ENCODE measurements at places on chromosomes 1 and 21.
A peak's percentile ranks its signal among the peaks of the same experiment; 100 is the strongest.

DNA sequence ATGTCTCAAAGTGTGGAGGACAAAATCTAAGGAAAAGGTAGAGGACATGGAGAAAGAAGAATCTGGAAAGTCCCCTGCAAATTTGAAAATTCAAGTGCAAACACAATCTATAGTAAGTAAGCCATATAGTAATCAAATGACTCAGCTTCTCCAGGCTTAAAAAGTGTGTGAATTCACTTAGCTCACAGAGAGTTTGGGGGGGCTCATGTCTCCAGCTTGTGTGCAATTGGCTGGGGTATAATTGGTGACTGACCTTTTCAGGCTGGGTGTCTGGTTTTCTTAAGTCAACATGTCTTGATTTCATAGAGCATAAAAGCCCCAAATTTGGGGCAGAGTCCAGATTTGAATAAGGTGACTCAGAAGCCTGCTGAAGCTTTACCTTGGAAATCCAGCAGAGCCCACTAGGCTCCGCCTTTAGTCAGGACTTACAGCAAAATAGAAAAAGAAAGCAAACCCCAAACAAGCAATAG, 8.6 kb downstream of the CLDN14 start:
- no peak for DNase-seq

DNA sequence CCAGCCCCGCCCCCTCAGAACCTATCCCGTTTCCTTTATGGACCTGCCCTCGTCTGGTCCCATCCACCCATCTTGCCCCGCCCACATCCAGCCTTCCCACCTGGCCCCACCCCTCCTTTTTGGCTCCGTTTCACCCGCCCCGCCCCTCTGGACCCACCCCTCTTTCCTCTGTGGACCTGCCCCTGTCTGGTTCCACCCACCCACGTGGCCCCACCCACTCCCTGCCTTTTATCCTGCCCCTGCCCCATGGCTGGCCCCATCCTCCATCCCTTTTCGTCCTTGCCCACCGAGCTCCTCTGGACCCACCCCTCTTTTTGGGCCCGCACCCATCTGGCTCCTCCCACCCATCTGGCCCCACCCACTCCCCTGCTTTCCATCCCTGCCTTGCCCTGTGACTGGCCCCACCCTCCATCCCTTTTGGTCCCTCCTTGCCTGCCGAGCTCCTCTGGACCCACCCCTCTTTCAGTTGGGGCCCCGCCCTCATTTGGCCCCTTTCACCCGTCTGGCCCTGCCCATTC, 177.3 kb downstream of the CAMTA1 start:
- DNase-seq = no peak

GRCh38 chr1:37131281-37131680, 97.0 kb upstream of the GRIK3 start:
- DNase-seq = no peak

- no peak for DNase-seq
Observed at GRCh38 chr21:37458669-37459276, 92.2 kb downstream of the DYRK1A start.

- no peak for DNase-seq
Observed at GRCh38 chr21:37710546-37711285, 205.5 kb downstream of the KCNJ6 start.

DNA sequence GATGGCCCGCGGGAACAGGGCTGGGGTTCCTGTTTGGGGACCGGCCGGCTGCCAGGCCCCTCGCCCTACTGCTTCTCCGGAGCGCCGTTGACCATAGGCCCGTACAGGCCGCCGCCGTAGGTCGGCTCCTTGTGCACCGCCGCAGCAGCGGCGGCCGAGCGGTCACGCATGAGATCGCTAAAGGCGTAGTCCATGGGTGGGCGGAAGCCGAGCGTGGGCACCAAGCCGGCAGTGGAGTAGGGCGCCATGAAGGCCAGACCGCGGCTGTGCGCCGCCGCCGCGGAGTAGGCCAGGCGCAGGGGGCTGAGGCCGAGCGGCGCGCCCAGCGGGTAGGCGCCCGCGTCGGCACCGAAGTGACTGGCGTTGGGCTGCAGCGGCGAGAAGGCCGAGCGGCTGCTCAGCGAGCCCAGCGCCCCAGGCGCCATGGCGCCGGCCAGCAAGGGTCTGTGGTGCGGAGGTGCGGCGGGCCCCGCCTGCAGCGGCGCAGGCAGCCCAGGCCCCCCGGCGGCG, 4.6 kb downstream of the DMRTA2 start:
- DNase-seq = no peak

GRCh38 chr1:175734642-175735041, 8.8 kb downstream of the TNR start:
- no peak for DNase-seq

DNA sequence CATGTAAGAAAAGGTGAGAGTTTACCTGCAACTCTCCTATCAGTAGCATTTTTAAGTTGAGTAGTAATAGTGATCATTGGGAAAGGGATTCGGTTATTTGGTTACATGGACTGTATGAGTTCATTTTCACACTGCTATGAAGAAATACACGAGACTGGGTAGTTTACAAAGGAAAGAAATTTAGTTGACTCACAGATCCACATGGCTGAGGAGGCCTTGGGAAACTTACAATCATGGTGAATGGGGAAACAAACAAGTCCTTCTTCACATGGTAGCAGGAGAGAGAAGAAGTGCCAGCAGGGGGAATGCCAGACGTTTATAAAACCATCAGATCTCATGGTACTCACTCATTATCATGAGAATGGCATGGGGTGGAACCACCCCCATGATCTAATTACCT, 59.3 kb upstream of the FBXO28 start:
- DNase-seq = no peak

GRCh38 chr1:20028125-20028524, 41.9 kb upstream of the PLA2G5 start:
- no peak for DNase-seq

GRCh38 chr1:8947127-8947691, 1.5 kb downstream of the CA6 start:
- DNase-seq = no peak

- DNase-seq = no peak
Observed at GRCh38 chr1:64525116-64525686, 55.3 kb downstream of the CACHD1 start.

DNA sequence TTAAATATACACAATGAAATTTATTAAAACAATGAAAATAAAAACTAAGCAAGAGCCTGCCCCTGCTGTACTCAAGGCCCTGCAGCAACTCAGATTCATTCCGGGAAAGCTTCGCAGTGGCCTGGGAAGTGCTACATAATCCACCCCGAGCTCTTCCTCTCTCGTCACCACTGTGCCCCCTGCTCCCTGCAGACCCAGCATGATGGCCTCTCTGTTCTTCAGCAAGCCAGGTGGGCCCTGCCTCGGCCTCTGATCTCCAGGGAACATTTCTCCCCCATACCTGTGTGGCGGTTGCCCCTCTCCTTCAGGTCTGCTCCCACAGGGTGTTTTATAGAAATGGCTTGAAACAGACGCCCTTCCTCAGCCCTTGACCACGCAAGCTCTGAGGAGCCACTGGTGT, 10.6 kb downstream of the RNF187 start:
- DNase-seq = no peak

DNA sequence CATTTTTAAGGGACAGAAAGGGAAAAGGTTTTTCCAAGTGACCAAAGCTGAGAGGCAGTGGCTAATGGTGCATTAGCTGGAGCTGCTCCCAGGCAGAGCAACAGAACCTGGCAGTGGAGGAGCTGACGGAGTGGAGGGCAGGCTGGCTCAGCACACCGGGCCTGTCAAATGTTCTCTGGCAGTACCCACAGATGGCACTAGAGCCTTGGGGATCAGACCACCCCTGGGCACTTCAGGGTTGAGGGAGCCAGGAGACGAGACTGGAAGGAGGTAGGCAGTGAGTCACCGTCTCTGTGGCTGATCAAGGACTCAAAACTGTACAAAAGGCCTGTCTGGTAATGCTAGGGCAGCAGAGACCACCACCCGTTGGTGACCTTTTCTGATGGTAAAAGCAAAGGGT, 121.7 kb upstream of the KIAA0040 start:
- no peak for DNase-seq

- DNase-seq = no peak
Observed at GRCh38 chr1:85976516-85977205, 179.9 kb downstream of the COL24A1 start.

GRCh38 chr1:78003882-78004718, 639 bp upstream of the DNAJB4 start:
- no peak for DNase-seq

DNA sequence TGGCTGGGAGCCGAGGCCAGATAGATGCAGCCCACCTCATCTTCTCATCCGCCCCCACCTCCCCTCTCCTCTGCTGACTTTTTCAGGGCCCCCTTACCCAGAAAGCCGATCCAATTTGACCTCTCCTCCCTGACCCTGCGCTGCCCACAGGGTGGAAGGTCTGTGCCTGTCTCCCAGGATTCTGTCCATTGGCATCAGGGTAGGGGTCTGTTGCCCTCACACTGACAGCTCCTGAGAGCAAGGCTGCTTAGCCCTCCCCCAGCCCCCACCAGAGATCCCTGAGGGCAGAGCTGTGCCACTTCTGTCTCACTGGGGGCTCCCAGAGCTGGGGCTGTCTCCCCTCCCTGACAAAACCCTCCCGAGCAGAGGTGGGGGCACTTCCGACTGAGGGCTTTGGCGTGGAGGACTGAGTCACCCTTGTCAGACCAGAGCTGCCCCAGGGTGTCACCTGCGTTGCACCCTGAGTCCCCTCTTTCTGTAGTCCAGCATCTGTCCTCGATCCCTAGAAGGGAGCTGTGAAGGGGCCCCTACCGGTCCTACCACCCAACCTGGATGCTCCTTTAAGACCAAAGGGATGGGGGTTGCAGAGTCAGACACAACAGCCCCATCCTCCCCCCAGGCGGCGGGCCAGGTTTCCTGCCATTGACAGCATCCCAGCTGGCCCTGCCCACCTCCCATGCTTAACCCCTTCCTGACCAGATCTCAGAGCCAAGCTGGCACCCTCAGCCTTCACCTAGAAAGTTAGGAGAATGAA, 2.4 kb upstream of the FAM110D start:
- peak; percentile 48 for DNase-seq

DNA sequence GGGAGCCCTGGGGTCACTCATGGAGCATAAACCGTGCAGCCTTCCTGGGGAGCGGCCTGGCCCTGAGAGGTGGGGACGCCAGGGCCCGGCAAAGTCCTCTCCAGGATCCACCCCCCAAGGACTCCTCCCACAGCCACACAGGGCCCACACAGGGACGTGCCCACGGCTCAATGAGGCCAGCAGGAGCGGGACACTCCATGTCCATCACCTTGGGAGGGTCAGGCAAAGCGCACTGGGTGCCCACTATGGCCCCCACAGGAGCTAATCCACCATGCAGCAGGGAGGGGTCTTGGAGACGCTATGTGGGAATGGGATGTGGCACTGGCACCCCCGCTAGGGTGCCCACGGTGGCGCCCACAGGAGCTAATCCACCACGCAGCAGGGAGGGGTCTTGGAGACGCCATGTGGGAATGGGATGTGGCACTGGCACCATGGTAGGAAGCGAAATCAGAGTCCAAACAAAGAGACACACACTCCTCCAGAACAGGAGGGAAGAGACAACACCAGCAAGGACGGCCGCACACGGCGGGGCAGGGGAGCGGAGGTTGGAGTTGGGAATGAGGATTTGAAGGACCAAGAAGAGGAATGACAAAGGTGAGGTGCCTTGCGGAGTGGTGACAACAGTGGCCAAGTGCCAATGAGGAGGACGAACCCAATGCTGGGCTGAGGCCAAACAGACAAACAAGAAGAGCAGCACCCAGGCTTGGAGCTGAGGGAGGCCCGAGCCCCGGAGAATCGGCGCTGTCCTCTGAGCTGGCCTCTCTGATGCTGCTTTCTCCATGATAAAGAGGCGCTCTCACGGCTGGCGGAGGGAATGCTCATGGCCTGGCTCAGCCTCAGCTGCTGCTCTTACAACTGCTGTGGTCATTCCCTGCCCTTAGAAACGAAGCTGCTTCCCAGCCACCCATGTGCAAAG, 18.1 kb upstream of the SLC19A1 start:
- no peak for DNase-seq

GRCh38 chr1:11648732-11649158, 5.5 kb downstream of the FBXO2 start:
- no peak for DNase-seq

GRCh38 chr1:69702085-69702484, 134.4 kb downstream of the LRRC7 start:
- DNase-seq = no peak

DNA sequence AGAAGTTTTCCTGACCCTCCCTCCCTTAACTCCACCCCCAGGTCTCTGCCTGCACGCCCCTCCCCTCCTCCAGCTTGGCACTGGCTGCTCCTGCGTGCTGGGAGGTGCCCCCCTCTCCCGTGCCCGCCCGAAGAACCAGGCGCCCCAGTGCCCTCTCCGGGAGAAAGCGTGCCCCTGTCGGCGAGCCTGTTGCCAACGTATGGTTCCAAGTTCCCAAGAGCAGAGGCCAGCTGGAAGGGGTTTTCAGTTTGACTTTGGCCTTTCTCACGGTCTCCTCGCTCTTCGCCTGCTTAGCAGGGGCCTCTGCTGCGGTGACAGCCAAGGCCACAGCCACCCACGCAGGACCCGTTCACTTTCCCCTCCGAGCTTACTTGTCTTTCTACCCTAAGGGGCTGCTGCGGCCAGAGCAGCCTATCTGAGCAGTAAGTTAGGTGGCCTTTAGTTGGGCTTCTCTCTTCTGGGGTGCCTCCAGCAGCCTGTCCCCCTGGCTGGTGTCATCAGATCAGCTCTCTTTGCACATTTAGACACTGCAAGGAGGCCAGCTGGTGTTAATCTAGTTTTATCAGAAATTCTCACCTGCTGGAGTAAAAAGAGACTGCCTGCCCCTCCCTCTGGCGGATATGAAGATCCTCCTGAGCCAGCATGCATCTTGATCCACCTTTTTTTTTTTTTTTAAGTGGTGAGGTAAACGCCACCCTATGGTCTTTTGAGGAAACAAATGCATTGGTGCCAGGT, 1.5 kb downstream of the STUM start:
- peak; percentile 49 for DNase-seq

DNA sequence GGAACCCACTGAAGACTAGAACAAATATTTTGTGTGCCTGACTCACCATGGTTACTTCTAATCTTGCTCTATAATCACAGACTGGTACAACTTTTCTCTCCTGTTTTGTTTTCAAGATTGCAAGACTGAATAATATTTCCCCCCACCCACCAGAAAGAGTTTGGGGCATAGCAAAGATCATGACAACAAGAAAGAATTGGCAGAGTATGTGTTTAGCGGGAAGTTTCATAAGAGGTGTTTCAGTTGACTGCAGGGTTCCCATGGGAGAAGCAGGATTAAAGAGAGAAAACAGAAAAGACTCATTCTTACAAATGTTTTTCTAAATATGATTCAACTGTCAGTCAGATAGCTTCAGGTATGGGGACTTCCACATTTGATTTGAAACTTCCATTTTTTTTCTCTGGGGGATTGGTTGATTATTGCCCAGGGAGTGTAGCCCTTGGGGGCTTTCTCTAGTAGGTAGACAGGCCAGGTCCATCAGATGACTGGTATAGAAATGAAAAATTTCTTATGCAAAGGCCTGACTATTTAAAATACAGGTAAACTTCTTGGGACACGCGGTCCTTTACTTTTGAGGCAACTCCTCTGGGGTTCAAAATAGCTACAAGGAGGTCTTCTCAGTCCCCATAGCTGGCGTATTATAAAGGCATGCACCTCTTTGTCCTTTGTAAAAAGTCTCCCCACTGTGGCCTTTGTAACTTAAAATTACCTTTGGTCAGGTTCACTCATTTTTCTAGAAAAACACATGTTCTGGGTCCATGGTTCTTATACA, 13.9 kb downstream of the OR14I1 start:
- DNase-seq = no peak

- no peak for DNase-seq
Observed at GRCh38 chr21:19608101-19608621, 1204.6 kb upstream of the TMPRSS15 start.
